GM10248 (cell line): ENCODE measurements at places on chromosomes 6 and 20.

GRCh38 chr20:37615340-37616109 is 78.3 kb upstream of the CTNNBL1 start:
- peak; percentile 46 for DNase-seq

DNA sequence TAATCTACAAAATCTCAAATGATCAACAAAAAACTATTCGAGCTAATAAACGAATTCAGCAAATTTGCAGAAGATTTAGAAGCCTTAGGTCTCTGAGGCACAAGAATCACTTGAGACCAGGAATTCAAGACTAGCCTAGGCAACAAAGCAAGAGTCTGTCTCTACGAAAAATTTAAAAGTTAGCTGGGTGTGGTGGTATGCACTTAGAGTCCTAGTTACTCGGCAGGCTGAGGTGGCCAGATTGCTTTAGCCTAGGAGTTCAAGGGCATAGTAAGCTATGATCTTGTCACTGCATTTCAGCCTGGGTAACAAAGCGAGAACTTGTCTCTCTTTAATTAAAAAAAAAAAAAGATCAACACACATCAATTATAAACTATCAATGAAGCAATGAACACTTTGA is 34.2 kb downstream of the FAM184A start:
- DNase-seq, result no peak

DNA sequence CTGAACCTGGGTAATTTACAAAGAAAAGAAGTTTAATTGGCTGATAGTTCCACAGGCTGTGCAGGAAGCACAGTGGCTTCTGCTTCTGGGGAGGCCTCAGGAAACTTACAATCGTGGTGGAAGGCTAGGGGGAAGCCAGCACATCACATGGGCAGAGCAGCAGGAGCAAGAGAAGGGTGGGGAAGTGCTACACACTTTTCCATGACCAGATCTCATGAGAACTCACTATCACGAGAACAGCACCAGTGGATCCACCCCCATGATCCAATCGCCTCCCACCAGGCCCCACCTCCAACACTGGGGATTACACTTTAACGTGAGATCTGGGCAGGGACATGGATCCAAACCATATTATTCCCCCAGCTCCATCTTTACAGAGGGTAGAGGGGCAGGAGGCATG is 166.4 kb downstream of the NFATC2 start:
- DNase-seq, result no peak

DNA sequence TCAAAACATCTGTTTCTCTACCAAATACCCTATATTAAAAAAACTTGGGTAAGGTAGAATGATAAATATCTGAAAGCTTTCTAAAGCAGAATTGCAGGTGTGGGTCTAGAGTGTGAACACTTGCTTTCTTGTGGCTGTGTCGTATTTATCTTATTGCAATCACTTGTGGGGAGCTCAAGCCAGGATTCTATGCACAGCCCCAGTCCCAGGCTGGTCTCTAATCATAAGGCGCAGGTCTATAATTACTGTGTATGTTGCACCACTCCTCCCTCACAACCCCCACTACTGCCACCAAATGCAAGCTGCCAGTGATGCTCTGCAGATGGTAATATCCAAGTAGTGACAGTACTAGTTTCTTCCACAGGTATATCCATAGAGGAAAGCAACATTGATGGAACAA is 2.2 kb upstream of the E2F3 start:
- DNase-seq, result no peak

DNA sequence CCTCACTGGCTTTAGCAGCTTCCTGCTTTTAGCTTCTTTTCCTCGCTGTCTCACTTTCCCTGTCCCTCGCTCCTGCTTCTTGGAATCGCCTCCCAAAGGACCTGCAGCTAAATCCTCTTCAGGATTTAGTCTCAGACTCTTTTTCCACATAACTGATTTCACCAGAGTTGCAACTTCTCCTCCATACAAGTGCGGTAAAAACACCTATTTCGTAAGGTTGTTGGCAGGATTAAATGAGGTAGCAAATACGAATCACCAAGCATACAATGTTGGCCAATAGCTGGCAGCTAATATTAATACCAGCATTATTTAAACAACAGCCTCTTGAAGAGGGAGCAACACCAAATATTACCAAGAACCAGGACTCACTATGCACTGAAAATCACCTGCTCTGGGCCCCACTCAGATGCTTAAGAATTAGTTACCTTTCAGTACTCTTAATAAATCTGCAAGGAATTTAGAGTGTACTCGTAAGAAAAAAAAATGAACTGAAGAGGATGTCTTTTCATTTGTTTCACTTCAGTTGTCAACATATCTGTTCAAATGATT is 123.0 kb downstream of the DTNBP1 start:
- no peak for DNase-seq

DNA sequence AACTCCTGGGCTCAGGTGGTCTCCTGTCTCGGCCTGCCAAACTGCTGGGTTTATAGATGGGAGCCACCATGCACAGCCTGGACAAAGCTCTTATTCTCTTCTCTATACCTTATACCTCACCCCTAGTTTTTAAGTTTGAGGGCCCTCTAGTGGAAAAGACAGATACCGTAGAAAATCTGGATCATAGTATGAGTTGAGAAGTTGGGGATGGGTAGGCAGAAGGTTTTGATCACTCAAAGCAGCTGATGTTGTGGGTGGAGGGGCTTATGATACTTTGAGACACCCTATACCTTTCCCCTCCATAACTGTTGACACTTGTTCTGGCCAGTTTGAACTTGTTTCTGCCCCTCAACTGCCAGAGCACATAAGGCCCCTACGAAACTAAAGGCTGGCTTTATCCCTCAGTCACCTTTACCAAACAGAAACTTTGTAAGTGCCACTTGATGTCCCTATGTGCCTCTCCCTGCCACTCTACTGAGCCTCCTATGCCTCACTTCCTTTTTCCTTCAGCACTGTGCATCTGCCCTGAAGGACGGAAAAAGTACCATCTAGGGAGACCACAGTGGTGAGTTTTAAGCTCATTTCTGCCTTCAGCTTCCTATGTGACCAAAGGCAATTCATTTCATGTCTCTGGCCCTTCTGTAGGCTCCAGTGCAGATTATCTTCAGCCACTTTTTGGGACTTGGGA is 28.6 kb downstream of the RALY start:
- peak; percentile 69 for DNase-seq

GRCh38 chr20:36199345-36200257 is 36.7 kb upstream of the AAR2 start:
- peak; percentile 80 for DNase-seq

- DNase-seq, result no peak
Measured at GRCh38 chr6:127404594-127405178, 54.5 kb downstream of the KIAA0408 start.

GRCh38 chr20:33811776-33812151 is 616 bp downstream of the CHMP4B start:
- peak; percentile 51 for DNase-seq

DNA sequence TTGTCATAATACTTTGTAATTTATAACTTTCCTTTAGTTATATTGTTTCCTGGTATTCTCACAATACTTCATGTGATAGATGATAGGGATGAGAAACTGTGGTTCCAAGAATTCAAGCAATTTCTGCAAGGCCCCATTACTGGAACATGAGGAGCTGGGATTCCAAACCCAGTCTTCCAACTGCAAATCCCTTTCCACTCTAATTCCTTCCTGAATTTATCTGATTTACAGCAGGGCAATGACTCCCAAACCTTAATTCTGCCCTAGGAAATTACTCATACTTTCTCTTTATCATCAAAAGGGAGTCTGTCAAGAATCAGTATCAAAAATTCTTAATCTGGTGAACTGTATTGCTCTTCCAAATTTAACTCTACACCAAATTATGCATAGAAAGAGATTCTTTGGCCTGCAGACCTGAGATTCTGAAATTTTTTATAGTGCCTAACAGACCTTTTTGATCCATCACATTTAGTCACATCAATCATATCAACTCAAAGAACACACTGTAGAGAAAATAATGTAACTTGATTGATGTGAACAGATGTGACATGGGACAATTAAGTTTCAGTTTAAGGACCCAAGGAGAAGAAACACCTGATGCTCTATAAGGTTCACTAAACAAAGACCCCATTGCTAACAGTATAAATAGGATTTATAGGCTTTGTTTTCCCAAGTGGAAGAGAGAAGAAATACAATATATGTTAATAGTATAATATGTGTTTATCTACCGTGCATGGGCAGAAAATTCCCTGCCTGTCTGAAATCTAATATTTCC is 41.5 kb upstream of the GJA1 start:
- no peak for DNase-seq

GRCh38 chr6:25998379-25998778 is 35.8 kb downstream of the TRIM38 start:
- DNase-seq, result no peak

DNA sequence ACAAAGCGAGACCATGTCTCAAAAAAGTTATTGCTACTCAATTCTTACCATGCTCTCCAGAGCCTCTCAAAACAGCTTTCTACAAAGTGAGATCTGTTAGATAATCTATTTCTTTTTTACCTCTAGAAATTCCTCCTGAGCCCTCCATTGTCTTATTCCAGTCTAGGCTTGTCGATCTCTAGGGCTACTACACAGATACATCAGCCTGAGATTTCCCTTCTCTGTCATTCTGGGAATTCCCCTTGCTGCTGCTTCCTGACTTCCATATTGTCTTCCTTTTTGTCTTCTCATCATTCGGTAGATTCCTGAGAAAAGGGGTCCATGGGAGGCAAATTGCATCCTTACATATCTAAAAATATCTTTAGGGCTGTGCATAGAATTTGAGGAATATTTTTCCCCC is 75.6 kb upstream of the GNRH2 start:
- DNase-seq, result no peak

DNA sequence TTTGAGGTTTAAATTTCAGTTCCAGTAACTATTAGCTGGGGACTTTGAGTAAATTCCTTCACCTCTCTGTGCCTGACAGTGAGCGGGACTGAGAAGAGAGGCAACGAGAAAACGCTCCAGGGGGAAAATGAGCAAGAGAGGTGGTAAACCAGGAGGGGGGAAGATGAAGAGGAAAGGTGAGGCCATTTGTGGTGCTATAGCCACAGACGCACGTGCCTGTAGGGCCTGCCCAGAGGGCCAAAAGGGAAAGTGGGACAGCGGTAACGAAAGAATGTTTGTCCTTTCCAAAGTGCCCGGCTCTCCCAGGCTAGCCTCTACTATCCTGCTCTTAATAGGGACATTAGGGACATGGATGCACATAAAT is 99.2 kb downstream of the BMP7 start:
- DNase-seq, result no peak

- DNase-seq, result no peak
Measured at GRCh38 chr6:79031821-79032590, 46.0 kb downstream of the PHIP start.

DNA sequence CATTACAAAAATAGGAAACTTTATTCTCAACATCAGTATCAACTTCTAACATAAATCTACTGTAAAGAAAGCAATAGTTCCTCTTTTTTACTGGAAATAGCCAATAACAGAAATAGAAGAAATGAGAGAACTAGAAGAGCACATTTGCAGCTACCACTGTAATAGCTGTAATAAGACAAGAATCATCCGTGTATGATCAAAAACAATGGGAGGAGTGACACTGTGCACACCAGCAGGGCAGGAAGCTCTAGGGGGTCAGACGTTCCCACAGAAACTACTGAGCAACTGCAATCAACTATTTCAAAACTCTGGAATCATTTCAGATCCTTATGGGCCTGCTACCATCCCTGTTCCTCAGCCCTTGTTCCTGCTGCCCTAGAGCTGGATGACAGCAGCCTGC is 43.7 kb downstream of the NINL start:
- DNase-seq, result no peak

DNA sequence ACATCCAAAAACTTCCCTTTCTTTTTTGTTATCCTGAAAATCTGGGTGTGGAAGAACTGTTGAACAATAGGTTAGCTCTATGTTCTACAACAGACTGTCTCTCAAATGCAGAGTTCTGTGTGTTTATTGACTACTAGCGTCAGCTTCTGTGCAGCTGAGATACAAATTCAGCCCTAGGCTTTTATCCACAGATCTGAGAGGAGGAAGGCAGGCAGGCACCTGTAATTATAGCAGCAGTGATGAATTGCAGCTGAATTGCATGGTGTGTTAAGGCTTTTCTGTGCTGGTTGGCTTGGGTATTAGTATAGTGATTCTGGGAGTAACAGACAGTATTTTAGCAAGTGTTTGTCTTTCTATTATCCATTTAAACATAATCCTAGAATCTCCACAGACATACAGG is 24.4 kb downstream of the GRIK2 start:
- DNase-seq, result no peak

DNA sequence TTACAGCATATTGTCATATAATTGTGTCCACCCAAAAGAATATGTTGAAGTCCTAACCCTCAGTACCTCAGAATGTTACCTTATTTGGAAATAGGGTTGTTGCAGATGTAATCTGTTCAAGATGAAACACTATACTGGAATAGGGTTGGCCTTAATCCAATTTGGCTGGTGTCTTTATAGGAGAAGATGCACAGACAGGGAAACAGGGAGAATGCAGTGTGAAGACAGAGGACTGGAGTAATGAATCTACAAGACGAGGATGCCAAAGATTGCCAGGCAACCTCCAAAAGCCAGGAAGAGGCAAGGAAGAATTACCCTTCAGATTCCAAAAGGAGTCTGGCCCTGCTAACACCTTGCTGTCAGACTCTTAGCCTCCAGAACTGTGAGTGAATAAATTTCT is 482.9 kb downstream of the PTPRT start:
- DNase-seq, result no peak

- DNase-seq, result no peak
Measured at GRCh38 chr20:35828434-35828833, 56.6 kb downstream of the PHF20 start.

DNA sequence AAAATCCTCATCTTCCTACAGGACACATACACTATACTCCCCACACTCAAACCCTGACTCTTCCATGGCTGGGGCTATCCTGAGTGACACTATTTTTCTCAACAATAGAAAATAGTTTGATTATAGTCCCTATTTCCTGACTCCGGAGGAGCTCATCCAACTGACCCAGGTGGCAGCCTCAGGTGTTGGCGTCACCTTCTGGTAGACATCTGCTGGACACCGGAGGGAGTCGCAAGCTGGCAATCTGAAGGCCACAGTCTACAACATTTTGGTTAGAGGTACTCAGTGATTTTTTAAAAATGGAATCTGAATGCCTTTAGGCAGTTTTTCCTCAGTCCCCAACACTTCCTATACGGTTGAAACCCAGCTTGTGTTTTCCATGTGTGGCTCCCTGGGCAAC is 32.2 kb upstream of the OCSTAMP start:
- DNase-seq, result no peak
